ENCODE measurements at places on chromosomes 7 and 10.

DNA sequence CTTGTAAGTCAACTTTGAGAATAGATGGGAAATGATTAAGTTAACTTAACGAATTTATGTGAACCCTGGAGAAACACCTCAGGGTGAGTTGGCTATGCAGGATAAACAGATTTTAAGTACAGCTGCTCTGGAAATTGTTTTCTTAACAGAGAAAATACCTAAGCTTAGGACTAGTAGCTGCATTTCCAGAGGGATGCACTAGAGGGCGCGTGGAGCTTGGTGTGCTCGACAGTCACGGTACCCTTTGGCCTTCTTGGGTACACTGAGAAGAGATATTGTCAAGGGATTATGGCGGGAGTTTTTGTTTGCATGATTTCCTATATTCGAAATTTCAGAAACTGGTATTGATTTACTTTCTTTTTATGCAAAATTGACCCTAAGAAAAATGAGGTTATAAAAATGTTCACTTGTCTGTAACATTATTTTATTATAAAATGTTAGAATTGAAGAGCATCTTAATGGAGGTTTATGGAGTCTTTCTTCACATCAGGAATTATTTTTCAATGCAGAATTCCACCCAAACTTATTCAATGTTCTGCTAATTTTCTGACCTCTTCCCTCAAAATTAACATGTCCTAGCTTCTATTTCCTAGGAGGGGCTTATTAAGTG is 58.4 kb upstream of the MYO3A start:
- peak; percentile 25 for DNase-seq

- DNase-seq = no peak
Observed at GRCh38 chr7:22896917-22897316, 74.3 kb upstream of the TOMM7 start.

DNA sequence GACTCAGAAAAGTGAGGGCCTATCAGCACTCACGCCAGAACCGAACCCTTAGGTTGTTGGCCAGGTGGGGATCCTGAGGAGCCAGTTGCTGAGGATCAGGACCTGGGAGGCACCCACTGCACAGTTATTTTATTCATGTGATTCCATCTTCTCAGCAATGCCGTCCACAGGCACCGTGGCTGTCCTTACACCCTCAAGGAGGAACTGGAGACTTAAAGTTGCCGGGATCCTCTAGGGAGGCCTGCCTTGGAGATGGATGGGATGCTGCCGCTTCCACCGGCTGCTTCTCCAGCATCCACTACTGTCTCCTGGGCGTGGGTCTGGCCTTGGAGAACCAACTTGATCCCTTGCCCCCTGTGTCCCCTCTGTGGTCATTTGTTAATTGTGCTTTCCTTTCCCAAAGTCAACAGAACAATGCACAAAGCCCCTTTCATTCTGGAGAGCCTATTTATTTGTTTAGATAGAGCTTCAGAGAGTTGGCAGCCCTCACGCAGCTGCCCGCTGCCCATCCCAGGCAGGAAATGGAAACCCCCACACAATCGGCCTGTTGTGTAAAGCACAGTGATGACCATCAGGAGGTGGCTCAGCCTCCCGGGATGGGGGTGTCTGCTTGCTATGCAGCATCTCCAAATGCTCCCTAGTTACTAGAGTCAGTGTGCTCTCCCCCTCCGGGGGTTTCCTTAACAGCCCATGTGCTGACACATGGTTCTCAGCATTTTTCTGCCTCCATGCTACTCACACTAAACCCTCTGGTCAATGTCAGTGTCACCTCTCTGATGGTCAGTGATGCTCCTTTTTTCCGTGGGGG is 52.9 kb upstream of the IGFBP3 start:
- peak; percentile 43 for DNase-seq

DNA sequence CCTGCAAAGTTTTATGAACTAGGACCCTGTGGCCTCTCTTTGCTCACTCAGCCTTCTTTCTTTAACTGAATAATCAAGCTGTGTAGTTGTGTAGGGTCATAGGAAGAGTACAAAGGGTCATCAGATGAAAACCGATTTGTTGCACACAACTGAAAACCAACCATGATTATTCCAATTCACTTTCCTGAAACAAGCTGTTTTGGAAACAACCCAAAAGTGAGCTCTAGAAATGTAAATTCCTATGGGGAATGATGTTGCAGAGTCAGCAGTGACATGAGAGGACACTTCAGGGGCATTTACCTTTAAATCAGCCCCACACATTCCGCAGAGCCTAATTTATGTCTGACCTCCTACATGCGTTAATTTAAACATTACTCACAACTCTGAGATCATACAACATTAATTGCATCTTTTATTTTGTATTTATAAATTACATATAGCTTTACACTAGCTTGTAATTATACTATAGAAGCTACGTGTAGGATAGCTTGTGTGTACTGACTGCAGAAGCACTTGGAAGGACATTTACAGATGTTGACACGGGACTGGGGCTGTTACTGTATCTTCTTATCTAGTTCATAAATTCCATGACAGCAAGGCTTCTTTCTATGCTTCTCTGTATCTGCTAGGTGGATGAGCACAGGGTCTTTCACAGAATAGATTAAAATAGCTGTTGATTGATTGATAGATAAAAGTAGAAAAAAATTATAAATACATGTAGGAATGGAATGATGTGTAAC is 139.9 kb upstream of the AKR1E2 start:
- DNase-seq = no peak
